Lower leg skin (tissue), 4 donors: ENCODE measurements at places on chromosomes 5 and 9.

GRCh38 chr5:6766604-6767093 lies 53.4 kb downstream of the TENT4A start:
- DNase-seq = peak; percentile 96

GRCh38 chr9:97555164-97555563 lies 53.7 kb downstream of the TMOD1 start:
- DNase-seq = peak; percentile 67

GRCh38 chr9:133684121-133684935 lies 48.2 kb downstream of the DBH start:
- DNase-seq = no peak

- DNase-seq = no peak
These were observed 258.4 kb upstream of the TAS2R1 start for GRCh38 chr5:9888501-9888901.

- DNase-seq = no peak
These were observed 7.0 kb downstream of the PAM start for GRCh38 chr5:102762095-102762534.

- no peak for DNase-seq
These were observed 20.8 kb downstream of the C9orf152 start for GRCh38 chr9:110187126-110187525.

DNA sequence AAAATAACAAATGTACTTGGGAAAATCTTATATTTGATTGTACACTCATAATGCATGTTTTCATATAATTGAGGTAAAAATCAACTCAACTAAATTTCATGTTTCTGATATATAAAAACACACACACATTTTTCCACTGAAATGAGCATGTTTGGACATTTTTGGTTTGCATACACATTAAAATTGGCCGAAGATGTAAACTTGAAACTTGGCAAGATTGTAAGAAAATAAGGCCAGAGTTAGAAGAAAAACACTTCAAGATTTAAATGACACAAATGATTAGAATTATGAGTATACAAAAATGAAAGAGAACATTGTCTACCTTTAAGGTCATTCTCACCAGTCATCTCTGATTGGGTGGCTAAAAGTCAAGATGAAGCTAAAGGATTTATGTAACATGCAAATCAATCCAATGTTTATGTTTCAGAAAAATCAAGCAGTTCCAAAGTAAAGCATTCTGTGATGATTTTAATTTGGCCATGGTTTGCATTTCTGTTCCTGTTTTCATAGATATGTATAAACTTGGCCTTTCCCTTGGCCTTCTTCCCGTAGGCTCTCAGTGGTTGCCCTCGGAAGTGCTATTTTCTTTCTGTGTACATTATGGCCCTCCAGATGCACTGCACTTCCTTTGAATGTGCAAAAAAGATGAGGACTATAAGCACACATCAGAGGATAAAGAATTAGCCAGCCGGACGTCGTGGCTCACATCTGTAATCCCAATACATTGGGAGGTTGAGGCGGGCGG lies 1105.4 kb upstream of the DMAC1 start:
- no peak for DNase-seq

GRCh38 chr9:87065981-87066380 lies 118.7 kb upstream of the GAS1 start:
- no peak for DNase-seq

GRCh38 chr5:126587551-126588390 lies 7.2 kb downstream of the ALDH7A1 start:
- DNase-seq = no peak

- DNase-seq = no peak
These were observed 138.6 kb downstream of the PALM2AKAP2 start for GRCh38 chr9:109918339-109919163.

DNA sequence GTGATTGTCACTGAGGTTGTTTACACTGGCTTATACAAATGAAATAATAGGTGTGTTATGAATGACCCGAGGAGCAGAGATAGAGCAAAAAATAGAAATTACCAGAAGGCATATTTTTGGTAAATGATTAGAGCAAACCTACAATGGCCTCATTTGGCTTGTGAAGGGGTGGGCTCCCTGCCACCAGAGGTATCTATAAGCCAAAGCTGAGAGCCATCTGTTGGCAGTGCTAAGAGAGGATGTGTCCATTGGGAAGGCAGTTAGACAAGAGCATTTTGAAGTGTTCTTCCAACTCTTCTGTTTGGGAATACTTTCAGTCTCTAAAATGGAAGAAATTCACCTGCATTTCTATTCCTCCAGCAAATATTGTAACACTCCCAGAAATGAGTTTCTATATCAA lies 10.6 kb downstream of the NIPAL4 start:
- DNase-seq = no peak

- no peak for DNase-seq
These were observed 190.3 kb downstream of the WDR70 start for GRCh38 chr5:37569466-37569865.

GRCh38 chr9:12876872-12877271 lies 102.1 kb downstream of the LURAP1L start:
- no peak for DNase-seq

DNA sequence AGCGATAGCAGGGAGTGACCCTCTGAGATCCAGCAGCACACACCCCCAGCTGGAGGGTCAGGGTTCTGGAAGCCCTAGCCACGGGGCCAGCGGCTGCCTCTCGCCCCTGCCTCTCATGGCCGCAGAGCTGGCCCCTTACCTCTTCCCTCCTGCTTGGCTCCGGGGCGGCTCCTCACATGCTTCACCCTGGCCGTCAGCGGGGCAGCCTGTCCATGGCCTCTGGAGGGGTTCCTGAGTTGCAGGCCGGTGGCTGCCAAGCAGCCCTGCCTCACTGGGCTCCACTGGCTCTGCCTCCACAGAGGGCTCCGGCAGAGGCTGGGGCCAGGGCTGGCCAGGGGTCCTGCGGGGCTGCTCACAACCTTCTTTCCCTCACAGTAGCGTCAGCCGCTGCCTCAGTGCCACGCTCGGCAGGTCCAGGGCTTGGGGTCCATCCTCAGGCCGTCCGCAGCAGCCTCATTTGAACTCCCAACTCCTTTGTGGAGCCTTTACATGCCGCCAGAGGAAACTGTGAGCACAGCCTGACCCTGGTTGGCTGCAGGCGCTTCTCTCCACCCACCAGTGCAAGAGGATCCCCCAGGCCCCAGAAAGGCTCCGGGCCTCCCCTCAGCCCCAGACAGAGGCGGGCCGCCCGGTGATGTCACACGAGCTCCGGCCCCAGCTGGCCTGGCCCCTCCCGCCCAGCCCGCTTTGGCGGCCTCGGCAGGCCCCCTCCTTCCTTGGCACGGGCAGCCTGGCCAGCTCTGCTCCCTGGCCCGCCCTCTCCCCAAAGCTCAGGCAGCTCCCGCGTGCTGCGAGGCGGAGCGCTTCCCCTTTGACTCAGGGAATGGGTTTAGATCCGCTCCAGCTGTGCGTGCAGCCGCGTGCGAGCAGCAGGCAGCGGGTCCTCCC lies at the start of gene ANGPTL2:
Gene ANGPTL2, minus strand, starts transcription at position 460 of the 888 bp plus-strand sequence. CDS start 13,904 bp downstream, outside the sequence.
- DNase-seq = peak; percentile 97

GRCh38 chr9:130682421-130683121 lies 11.0 kb upstream of the EXOSC2 start:
- peak; percentile 45 for DNase-seq

GRCh38 chr5:164358531-164359259 lies 853.3 kb downstream of the MAT2B start:
- no peak for DNase-seq

DNA sequence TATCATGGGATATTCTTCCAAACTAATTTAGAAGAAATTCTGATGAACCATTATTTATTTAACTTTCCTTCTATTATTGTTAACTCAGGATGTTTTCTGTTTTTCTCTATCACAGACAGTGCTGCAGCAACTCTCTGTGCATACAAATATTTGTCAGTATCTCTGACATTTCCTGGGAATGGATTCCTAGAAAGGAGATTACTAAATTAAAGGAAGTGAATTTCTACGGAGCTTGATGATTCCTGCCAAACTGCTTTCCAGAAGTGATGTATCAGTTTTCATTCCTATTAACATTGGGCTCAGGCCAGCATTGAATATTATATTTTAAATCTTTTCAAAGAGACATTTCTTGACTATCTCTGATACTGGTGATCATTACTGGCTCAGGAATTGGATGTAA lies 26.0 kb upstream of the MAST4 start:
- no peak for DNase-seq

GRCh38 chr5:143138839-143139238 lies 264.6 kb downstream of the NR3C1 start:
- DNase-seq = no peak
